ENCODE measurements at places on chromosomes 11 and 22. TPM values are rescaled to one million over a fixed set of nuclear protein-coding genes. Genes with fewer than 3 reads are reported as not detected.

DNA sequence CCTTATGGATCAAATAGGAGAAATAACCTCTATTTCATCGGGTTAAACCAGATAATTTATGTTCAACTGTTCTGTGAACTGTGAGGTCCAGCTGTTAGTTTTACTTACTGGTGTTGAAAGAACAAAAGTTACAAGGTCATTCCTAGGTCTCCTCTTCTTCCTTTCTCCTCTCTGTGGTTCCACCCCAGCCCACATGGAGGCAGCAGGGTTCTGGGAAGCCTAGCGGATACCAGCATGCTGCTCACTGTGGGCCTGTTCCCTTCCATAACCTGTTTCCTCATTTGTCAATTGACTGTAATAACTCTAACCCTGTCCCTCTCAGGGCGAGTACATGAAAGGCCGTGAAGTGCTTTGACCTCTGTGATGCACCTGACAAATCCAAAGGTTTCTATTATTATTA, 27.8 kb downstream of the RELT start:
- H3K4me3 ChIP-seq = no peak overlapping the region
- H3K27ac ChIP-seq = no peak overlapping the region
- H3K36me3 ChIP-seq = no peaks in the 10 kb centered on the region
- DNase-seq = peak; percentile 84
- H3K27me3 ChIP-seq = no peaks in the 10 kb centered on the region

- no peaks in the 10 kb centered on the region for H3K27me3 ChIP-seq
- no peak overlapping the region for H3K4me3 ChIP-seq
- no peaks in the 10 kb centered on the region for H3K4me1 ChIP-seq
- no peaks in the 10 kb centered on the region for H3K36me3 ChIP-seq
- DNase-seq = no peak
Observed at GRCh38 chr11:109914809-109915653, 178.2 kb upstream of the ZC3H12C start.

- H3K4me1 ChIP-seq = no peaks in the 10 kb centered on the region
Observed at GRCh38 chr22:48761546-48761945, 1066.1 kb downstream of the BRD1 start.

CABP4 gene
- total RNA-seq = 0.87 TPM

RBMXL2 gene
- 58.2 TPM for total RNA-seq

SCGB1D2 gene
- not detected for total RNA-seq
